Uterine smooth muscle cell (primary cell): ENCODE measurements at places on chromosomes 1 and 21. TPM values are rescaled to one million over a fixed set of nuclear protein-coding genes. Genes with fewer than 3 reads are reported as not detected.

The SERPINC1 gene
- total RNA-seq, result 0.12 TPM in 1 of 2 replicates, not detected in the other

The TBX15 gene
- total RNA-seq, result not detected in 2 replicates

The PLPPR5 gene
- 0.12 and 0.89 TPM in 2 replicates for total RNA-seq

The PLK3 gene
- total RNA-seq, result 39.4 and 43.7 TPM in 2 replicates

The DCST2 gene
- 0.11 TPM in 1 of 2 replicates, not detected in the other for total RNA-seq

The RGS16 gene
- 0.22 and 1.00 TPM in 2 replicates for total RNA-seq

The CASQ1 gene
- total RNA-seq, result 0.25 TPM in 1 of 2 replicates, not detected in the other

The KRTAP13-1 gene
- not detected in 2 replicates for total RNA-seq

The ATXN7L2 gene
- total RNA-seq, result 1.9 and 2.1 TPM in 2 replicates

The ZBTB7B gene
- total RNA-seq, result 11.4 and 22.7 TPM in 2 replicates

The TMEM125 gene
- under 0.01 TPM in 1 of 2 replicates, not detected in the other for total RNA-seq

The AIM2 gene
- 0.11 TPM in 1 of 2 replicates, not detected in the other for total RNA-seq

The NHLH2 gene
- total RNA-seq, result not detected in 2 replicates

The TARS2 gene
- total RNA-seq, result 14.4 and 19.7 TPM in 2 replicates

The IL20 gene
- 0.12 TPM in 1 of 2 replicates, not detected in the other for total RNA-seq

The STPG1 gene
- total RNA-seq, result 4.6 and 7.0 TPM in 2 replicates

The ADIPOR1 gene
- 79.6 and 86.6 TPM in 2 replicates for total RNA-seq

The SLC1A7 gene
- 0.12 TPM in 1 of 2 replicates, not detected in the other for total RNA-seq

The FCRLA gene
- 0.62 and 3.5 TPM in 2 replicates for total RNA-seq

The TXLNA gene
- 99.6 and 103 TPM in 2 replicates for total RNA-seq

The MYCL gene
- total RNA-seq, result 0.22 and 0.37 TPM in 2 replicates
